ENCODE measurements at places on chromosomes 3 and 15.

DNA sequence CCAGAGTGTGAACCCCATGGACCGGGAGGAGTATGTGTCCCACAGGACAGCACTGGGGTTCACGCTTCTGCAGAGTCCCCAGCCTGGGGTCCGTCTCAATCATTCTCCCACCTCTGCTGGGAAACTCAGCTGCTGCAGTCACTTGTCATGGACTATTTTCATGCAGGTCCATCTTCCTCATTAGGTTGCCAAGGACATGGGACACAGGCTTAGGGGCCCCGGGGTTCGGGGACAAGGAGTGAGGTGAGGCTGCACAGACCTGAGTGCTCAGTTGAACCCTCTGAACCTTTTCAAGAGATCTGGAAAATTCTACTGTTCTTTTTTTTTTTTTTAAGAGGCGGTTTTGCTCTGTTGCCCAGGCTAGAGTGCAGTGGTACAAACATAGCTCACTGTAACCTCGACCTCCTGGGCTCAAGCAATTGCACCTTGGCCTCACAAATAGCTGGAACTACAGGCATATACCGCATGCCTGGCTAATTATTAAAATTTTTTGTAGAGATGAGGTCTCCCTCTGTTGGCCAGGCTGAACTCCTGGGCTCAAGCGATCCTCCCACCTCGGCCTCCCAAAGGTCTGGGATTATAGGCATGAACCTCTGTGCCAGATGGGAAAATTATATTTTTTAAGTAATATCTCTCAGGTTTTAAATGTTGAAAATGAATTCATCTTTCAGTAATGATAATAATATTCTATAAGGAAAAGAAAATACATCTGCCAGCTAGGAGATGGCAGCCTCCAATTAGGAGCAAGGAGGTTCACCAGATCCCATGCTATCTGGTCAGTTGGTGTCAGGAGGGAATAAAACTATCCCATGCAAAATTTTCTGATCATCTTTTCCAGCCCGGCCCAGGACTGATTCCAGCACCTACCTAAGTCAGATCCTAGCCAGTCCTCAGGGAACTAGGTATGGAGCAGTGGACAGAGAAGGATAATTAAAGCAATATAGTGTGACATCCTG, 45.2 kb downstream of the RPN1 start:
- no peak for DNase-seq

DNA sequence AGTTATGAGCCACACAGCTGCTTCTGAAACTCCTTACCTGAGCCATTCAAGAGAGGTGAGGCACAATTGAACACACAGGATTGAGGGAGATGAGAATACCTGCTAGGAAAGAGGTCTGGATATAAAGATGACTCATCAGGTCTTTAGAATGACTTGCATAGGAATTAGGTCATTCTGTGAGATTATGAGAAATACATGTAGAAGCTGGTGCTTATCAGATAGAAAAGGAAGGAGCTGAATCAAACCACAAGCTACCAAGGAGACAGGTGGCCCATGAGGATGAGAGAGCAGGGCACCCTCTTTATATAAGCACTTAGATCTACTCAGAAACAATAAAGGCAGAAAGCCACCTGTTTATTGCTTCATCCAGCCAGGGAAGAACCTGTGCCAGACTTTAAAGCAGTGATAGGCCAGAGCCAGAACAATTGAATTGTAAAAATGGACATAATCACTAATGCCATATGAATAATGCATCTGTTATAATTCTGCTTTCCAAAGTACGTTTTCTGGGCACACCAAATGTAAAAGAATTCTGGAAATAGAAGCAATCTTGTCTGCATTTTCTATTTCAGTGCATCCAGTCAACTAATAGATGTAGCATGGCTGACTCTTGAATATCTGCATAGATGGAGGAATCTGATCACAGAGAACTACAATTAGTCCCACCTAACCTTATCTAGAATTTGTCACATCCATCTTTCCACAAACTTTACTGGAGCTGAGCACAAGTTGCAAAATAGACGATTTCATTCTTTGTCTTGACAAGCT, 74.9 kb downstream of the PIK3R4 start:
- no peak for DNase-seq

DNA sequence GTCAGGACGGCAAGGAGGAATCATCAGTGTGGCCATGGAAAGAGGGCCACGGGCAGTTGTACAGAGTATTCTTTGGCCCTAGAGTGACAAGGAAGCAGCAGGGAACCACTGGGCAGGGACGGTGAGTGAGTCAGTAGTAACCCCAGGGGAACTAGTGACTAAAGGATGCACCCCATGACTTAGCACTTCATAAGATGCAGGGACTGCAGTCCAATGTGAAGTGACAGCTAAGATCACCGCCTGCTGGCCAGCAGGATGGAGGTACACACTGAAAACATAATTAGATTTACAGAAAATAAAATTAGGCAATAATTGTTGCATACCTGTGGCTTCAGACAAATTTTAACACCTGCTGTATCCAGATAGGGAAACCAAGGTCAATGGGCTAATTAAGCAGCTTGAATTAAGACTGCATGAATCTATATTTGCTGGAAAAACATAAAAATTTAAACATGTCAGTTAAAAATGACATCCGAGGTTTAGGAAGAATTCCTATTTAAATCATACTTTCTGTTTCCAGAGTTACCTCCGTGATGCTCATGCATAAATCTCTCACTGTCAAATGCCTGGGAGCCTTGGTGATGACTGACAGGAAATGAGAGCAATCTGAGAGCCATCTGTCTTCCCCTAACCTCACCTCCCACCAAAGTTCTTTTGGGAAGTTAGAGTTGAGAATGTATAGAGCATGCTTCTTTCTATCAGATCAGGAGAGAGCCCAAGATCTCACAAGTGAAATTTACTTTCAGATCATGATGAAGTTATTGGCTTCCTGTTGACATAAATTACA, 56.5 kb downstream of the DCLK3 start:
- DNase-seq = no peak

- no peak for DNase-seq
Measured at GRCh38 chr3:72439321-72440183, 408.7 kb downstream of the SHQ1 start.

- DNase-seq = no peak
Measured at GRCh38 chr3:12232785-12233300, 56.0 kb upstream of the PPARG start.

DNA sequence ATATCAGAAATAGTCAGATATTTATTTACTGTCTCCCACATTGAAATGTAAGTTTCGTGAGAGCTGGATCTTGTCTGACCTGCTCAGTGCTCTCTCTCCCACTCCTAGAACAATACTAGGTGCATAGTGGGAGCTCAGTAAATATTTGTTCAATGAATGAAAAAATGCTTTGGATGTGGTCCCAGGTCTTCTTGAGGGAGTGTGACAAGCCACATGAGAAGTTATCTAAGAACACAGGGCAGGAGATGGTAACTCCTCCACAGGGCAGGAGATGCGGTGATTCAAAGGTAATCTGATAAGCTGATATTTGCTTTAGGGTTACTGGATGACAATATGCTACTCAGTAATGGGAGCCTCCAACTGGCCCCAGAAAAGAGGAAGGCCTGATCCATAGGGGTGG, 25.8 kb upstream of the PLA2G4E start:
- DNase-seq = no peak

- no peak for DNase-seq
Measured at GRCh38 chr3:190525634-190526033, 11.7 kb downstream of the IL1RAP start.

- DNase-seq = no peak
Measured at GRCh38 chr3:168250415-168250861, 154.7 kb upstream of the GOLIM4 start.

GRCh38 chr15:81087066-81087465, 47.0 kb upstream of the CFAP161 start:
- no peak for DNase-seq

- no peak for DNase-seq
Measured at GRCh38 chr15:79653533-79653932, 221.4 kb downstream of the MINAR1 start.

DNA sequence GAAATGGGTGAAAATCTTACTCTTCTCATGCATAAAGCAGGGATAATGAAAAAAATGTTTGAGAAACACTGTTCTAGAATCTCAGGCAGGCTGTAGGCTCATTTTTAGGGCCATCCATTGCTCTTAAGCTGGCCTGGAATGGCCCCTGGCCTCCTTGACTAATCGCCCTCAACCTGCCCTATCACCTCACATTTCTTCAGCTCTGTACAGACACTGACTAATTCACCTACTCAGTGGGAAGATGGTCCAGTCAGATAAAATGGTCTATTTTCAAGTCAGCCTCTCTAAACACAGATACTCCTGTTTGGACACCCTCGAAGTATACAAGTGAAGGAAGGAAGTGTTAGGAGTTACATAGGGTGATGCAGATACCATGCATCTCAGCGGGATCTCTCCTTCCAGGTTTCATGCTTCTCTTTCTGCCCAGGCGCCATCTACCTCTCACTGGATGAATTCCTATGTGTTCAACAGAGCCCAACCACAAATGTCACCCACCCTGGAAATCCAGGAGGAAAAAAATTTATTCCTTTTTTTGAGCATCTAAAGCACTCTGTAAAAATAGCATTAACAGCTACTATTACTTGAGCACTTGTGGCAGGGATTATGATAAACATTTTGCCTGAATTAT, 12.1 kb downstream of the FMN1 start:
- DNase-seq = no peak

GRCh38 chr3:40681658-40682055, 156.9 kb downstream of the ZNF621 start:
- no peak for DNase-seq

All from CD4-positive, alpha-beta T cell (primary cell).